SHP77 (cell line): ENCODE measurements at places on chromosomes 13 and 19.

GRCh38 chr13:30292325-30292724 is 15.0 kb downstream of the KATNAL1 start:
- no peak for DNase-seq

DNA sequence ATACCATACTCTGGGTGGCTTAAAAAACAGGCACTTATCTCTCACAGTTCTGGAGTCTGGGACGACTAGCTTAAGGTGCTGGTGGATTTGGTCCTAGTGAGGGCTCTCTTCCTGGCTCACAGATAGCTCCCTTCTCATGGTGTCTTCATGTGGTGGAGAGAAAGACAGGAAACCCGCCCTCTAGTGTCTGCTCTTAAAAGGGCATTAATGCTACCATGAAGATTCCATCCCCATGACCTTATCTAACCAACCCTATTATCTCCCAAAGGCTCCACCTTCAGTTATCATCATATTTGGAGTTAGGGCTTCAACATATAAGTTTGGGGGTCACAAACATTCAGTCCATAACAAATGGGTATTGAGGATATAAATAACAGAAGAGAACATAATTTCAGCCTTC is 139.4 kb downstream of the HS6ST3 start:
- no peak for DNase-seq

- no peak for DNase-seq
Observed at GRCh38 chr13:111341886-111342285, 21.4 kb downstream of the TEX29 start.

- no peak for DNase-seq
Observed at GRCh38 chr13:27425158-27425917, 919 bp downstream of the GTF3A start.

GRCh38 chr13:73129023-73129422 is 70.2 kb downstream of the KLF5 start:
- no peak for DNase-seq

DNA sequence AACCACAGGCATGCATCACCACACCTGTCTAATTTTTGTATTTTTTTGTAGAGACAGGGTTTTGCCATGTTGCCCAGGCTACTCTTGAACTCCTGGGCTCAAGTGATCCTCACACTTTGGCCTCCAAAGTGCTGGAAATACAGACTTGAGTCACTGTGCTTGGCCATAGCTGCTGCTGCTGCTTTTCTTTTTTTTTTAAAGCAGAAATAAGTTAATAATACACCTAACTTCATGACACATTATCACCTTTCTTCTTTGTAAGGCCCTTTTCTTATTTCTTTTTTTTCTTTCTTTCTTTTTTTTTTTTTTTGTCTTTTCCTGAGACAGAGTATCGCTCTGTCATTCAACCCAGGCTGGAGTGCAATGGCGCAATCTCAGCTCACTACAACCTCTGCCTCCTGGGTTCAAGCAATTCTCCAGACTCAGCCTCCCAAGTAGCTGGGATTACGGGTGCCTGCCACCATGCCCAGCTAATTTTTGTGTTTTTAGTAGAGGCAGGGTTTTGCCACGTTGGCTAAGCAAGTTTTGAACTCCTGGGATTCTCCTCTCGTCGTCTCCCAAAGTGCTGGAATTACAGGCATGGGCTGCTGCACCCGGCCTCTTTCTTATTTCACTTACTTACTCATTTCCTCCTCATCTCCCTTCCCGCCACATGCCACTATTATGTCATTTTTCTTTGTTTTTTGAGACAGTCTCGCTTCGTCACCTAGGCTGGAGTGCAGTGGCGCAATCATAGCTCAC is 8.7 kb downstream of the SHKBP1 start:
- no peak for DNase-seq

DNA sequence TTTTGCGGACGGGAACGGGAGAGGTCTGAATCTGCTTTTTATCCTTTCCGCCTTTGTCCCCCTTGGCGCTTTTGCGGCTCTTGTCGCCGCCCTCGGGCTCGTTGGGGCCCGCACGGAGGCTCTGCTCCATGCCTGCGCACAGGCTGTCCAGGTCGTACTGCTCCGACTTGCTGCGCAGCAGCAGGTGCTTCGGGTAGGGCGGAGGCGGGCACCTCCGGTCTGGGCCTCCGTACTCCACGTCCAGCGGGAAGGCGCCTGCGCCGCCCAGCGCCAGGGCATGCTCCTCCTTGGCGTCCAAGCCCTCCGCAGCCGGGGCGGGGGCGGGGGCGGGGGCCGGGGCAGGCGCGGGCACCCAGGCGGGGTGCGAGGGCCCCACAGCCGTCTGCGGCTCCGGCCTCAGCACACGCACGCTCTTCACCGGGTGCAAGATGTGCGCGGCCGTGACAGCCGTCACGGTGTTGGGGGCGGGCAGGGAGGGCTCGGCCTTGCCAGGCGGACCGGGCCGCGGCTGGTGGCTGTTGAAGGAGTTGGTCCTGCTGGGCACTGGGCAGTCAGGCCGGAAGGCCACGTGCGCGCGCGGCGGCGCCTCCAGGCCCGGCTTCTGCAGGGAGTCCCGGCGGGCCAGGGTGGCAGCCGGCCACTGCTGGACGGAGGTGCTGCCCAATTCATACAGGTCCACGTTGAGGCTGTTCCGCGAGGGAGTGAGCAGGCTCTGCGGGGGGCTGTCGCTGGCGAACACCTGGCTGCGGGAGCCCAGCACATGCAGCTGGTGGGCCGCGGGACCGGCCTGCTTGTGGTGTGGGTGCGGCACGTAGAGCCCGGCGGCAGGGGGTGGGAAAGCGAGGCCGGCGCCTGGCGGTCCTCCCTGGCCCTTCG is 73.1 kb downstream of the LATS2 start:
- DNase-seq, result no peak

GRCh38 chr13:39037410-39037879 is 444 bp downstream of the PROSER1 start:
- no peak for DNase-seq
